ENCODE measurements at places on chromosomes 3 and 15. TPM values are rescaled to one million over a fixed set of nuclear protein-coding genes. Genes with fewer than 3 reads are reported as not detected.

DNA sequence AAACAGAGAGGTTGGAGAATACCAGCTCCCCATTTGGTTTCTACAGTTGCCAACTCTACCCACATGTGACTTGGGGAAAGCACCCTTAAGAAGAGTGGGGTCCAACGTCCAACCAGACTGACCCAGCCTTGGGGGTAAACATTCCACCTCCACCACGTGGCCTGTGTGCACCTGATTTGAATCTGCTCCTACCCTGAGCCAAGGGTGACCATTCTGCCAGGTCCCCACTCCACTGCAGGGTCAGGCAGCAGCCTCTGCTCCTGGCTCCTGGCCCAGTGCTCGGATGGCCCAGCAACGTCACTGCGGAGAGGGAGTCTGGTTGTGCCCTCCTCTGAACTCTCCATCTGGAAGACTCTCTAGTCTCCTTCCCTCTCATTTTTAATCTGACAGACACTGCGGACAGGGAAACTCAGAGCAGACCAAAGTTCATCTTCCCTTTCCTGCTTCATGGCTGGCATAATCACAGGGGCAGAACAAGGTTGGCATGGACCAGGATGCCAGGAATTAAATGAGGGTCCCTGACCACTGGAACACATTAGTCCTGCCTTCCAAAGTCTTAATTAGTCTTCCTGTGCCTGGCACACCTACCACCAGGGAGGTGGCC, 29.4 kb downstream of the FHIT start:
- DNase-seq: no peak

DNA sequence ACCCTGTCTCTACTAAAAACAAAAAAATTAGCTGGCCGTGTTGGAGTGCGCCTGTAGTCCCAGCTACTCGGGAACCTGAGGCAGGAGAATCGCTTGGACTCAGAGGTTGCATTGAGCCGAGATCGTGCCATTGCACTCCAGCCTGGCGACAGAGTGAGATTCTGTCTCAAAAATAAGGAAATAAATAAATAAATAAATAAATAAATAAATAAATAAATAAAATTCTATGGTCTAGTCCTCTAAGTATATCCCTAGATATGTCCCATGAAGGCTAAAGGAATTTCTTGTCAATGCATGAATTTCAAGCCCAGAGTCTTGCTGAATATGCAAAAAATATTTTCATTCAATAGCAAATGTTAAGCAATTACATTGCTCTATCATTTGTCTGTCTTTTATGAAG, 149.0 kb downstream of the EPHA3 start:
- no peak for DNase-seq

The ASB7 gene
- total RNA-seq: 21.1 TPM

DNA sequence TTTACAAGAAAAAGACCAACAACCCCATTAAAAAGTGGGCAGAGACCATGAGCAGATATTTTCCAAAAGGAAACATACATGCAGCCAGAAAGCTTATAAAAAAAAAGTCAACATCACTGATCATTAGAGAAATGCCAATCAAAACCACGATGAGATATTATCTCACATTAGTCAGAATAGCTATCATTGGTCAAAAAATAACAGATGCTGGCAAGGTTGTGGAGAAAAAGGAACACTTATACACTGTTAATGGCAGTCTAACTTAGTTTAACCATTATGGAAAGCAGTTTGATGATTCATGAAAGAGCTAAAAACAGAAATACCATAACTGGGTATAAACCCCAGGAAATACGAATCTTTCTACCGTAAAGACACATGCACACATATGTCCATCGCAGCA, 76.3 kb downstream of the SUCNR1 start:
- no peak for DNase-seq

GRCh38 chr3:124981472-124981871, 46.9 kb upstream of the MUC13 start:
- DNase-seq: no peak

Measured in activated naive CD8-positive, alpha-beta T cell treated with anti-CD3 and anti-CD28 coated beads, Interleukin-2, amount 10 ng/mL, durations not matched to agents 7 days and 5 days (primary cell).